ENCODE measurements at places on chromosomes 11 and 22.

- no peak for DNase-seq
Observed at GRCh38 chr11:129657866-129658525, 157.7 kb upstream of the TMEM45B start.

DNA sequence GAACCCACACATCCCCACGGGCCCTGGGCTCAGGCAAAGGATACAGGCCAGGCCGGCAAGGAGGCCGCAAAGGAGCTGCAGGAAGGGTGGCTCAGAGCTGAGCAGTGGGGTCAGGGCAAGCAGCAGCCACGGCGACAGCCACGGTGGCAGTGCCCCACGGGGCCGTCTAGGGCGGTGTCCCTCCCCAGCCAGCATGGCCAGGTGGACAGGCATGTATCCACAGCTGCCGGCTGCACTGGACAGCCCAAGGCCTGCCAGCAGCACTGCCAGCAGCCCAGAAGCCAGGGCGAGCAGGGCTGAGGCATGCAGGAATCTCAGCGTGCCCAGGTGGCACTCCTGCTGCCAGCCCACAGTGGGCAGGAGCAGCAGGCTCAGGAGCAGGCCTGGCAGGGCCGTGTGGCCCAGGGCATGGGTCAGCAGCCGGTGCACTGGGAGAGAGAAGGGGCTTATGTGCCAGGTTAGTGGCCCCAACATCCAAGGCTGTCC lies 3.9 kb downstream of the RHBDD3 start:
- DNase-seq: no peak

GRCh38 chr11:94183886-94184264 lies 55.2 kb downstream of the PANX1 start:
- DNase-seq: peak; percentile 17

GRCh38 chr11:134071306-134071705 lies 2.4 kb downstream of the JAM3 start:
- DNase-seq: no peak

DNA sequence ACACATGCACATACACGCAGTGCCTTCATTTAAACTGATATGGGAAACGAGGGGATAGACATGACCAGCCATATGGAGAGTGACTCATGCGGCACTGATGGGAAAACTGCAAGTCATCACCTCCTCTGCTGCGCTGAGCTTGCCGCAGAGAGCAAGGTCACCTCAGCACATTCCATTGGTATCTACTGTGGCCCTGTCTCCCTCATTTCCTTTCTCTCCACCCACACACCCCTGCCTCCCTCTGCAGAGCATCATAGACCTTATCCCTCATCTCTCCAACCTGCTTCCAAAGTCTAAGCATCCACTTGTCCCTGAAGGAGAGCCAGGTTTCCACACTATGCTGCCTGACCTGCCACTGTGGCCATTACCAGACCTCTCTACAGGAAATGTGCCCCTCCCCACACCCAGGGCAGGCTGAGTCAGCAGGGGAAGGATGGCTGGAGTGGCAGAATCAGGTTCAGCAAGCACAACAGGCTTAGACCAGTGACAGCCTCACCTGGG lies 116.9 kb upstream of the SNX19 start:
- DNase-seq: no peak

DNA sequence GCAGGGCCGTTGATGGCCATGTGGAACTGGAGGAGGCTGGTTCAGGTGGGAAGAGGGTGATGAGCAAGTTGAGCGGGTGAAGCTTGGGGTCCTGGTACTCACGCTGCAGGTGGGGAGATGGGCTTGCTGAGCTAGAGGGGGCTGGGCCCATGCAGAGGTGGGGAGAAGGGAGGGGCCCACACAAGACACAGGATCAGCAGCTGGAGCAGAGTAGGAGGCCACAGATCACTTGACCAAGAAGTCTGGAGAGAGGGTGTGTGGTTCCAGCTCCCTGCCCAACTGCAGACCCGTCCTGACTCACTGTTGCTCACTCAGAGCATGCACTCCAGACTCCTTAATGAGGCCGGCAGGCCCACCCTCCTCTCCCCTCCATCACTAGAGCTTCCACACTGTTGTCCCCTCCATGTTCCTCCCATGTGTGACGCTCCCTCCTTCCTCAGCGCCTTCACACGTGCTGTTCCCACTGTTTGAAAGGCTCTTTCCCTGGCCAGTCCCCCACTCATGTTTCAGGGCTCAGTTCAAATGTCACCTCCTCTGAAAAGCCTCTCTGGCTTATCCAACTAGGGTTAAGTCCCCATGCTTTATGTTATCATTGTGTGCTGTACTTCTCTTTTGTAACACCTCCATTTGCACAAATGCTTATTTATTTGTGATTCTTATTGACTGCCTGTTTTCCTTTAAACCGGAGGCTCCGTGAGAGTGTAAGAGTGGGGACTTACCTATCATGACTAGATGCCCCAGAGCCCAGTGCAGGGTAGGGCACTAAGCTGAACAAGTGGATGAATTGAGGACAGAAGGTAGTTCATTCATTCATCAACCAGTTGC lies 2.3 kb downstream of the CCDC86 start:
- DNase-seq: no peak

DNA sequence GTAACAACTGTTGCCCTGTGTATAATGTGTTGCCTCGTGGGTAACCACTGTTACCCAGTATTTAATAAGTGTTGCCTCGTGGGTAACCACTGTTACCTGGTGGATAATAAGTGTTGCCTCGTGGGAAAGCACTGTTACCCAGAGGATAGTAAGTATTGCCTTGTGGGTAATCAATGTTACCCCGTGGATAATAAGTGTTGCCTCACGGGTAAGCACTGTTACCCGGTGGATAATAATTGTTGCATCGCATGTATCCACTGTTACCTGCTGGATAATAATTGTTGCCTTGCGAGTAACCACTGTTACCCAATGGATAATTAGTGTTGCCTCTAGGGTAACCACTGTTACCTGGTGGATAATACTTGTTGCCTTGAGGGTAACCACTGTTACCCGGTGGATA lies 17.1 kb upstream of the NXPE4 start:
- no peak for DNase-seq

- DNase-seq: no peak
Observed at GRCh38 chr11:4443232-4443891, 5.7 kb upstream of the OR52K2 start.

- peak; percentile 36 for DNase-seq
Observed at GRCh38 chr11:117535201-117535849, 207.7 kb downstream of the CEP164 start.

- no peak for DNase-seq
Observed at GRCh38 chr22:17410576-17410975, 41.3 kb downstream of the CECR2 start.

- DNase-seq: no peak
Observed at GRCh38 chr11:22559416-22559815, 66.2 kb downstream of the FANCF start.

DNA sequence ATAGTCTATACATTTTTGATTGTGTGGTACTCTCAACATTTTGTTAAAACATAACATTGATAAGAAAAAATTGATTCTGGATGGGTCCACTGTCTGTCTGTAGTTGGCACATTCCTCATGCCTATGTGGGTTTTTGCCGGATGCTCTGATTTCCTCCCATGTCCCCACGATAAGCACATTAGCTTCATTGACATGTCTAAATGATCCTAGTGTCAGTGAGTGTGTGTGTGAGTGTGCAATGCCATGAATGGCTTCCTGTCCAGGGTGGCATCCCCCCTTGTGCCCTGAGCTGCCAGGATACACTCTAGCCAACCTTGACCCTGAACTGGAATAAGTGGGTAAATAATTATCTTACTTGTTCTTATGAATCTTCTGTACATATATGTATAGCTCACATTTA lies 5.4 kb downstream of the SFI1 start:
- DNase-seq: no peak

- DNase-seq: no peak
Observed at GRCh38 chr22:39994041-39994565, 651 bp upstream of the FAM83F start.

GRCh38 chr11:58526721-58527120 lies 18.8 kb upstream of the OR5B21 start:
- no peak for DNase-seq

DNA sequence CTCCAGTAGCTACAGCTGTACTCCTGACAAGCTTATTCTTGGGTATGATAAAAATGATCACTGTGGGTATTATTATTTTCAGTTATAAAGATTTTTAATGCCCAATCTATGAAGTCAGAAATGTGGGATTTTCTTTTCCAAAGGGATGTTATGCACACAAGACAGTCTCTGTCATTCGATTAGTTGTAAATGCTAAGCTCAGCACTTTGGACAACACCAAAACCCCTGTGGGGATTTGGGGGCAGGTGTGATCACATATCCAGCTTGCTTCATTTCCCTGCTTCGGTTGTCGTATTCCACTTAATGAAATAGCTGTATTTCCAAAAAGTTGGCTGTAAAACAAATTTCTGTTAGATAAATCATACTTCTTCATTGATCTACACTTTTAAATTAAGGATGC lies 931.5 kb downstream of the NTM start:
- no peak for DNase-seq

GRCh38 chr11:13227676-13228255 lies 49.8 kb upstream of the BMAL1 start:
- DNase-seq: no peak

DNA sequence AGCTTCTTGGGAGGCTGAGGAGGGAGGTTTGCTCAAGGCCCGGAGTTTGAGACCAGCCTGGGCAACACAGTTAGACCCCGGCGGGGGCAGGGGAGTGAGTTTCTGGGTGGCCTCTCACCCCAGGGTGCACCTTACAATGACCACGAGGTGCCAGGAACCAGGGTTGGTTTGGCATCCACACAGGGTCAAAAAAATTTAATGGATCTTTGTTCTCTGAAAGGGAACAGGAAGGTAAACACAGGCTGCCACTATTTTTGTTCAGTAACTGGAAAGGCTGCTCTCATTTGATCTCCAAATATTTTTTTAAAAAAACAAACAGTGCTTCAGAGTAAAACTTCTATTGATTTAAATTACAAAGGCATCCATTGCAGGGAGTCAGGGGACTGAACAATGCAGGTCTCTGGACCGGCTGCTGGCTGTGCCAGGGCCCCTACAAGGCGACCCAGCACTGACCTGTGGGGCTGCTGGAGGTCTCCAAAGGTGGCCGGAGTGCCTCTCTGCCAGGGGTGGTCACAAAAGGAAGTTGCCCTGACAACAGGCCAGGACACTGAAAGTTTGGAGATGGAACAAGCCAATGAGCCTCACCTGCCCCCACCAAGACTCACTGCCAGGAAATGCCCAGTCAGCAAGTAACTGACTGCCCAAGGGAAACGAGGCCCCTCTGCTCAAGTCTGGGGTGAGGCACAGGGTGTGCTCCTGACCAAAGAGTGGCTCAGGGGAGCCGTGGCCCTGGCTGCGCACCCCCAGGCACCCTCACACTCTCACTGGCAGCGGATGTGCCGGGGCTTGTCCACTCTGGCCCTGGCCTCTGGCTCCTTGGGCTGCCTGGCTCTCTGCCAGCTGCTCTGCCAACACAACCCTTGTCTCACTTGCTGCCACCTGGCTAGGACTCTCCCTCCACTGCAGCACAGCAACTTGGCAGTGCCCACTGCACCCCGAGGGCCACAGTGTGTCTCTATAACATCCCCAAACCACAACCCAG lies 51.8 kb downstream of the ARFGAP3 start:
- DNase-seq: no peak

DNA sequence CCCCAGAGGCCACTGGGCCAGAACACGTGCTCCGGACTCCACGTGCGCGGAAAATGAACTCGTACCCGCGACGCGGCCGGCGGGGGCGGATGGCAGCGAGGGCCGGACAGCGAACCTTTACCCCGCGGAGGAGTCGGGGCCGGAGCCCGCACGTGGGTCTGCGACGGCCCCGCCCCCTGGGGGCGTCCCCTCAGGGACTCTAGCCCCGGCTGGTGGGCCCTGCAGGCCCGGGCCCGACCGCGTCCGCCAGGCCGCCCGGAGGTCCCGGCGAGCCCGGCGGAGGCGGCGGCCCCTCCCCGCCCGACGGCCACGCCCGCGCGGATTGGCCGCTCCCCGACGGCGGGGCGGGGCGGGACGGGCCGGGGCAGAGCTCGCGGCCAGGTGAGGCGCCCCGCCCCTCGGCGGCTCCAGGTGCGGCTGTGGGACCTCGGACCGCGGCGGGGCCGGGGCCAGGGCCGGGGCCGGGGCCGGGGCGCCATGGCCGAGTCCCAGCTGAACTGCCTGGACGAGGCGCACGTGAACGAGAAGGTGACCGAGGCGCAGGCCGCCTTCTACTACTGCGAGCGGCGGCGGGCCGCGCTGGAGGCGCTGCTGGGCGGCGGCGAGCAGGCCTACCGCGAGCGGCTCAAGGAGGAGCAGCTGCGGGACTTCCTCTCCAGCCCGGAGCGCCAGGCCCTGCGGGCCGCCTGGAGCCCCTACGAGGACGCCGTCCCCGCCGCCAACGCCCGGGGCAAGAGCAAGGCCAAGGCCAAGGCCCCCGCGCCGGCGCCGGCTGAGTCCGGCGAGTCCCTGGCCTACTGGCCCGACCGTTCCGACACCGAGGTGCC lies at the start of gene FAM83F:
TSS of gene FAM83F (plus strand) at position 389 of the 827 bp plus-strand sequence. CDS start at position 478, 89 bp downstream.
- no peak for DNase-seq

- peak; percentile 59 for DNase-seq
Observed at GRCh38 chr11:131370090-131370751, at the start of gene NTM. Gene NTM, plus strand, starts transcription at chr11:131370615.

DNA sequence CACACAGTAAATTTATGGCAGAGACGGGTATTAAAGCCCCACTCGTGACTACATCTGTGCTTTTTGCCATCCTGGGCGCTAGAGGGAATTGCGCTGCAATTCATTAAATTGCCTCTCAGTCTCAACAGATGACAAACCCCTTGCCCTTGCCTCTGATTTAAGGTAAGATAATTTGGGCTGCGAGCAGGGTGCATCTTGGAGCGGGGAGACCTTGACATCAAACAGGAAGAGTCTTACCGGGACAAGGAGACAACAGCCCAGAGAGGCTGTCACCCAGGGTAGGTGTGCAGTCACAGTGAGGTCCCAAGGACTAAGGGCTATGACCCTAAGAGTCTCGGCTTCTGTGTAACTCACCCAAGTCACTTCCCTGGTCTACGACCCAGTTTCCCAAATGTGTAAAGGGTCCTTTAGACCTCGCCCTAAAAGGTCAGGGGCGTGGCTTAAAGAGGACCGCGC lies 449 bp upstream of the TOM1 start:
- DNase-seq: no peak

GRCh38 chr11:114063149-114063828 lies 3.8 kb downstream of the ZBTB16 start:
- no peak for DNase-seq

DNA sequence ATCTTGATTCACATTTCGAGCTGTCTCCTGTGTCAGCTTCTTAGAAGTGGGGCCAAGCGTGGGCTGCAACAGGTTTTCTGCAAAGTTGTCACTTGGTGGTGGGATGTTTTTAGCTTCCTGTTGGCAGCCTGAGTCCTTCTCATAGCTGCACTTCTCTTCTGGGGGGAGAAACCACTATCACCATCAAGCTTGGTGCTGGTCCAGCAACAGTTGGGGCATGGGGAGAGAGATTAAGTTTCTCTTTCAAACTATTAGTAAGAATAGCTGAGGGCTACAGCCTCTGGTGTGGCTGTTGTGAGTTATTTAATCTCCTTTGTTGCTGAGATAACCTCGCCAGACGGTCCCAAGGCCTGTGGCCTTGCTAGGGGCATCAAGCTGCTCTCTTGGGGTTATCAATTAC lies 123.3 kb upstream of the CRYBB3 start:
- no peak for DNase-seq

GRCh38 chr11:104136861-104137260 lies 27.1 kb downstream of the PDGFD start:
- DNase-seq: no peak
